ENCODE measurements at places on chromosomes 2 and 18.

DNA sequence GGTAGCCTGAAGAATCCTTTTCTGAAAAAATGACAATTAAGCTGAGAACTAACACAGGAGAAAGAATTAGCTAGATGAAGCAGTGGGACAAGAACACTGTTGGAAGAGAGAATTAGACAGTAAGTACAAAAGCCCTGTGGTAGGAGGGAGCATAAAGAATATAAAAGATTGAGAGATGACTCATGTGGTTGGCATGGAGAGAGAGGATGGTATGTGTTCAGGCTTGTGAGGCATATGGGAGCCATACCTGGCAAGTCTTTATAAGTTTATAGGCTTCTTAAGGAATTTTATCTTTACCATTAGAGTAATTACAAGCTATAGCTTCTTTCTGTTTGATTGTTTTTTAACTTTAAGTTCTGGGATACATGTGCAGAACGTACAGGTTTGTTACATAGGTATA, 325.0 kb downstream of the ARL6IP6 start:
- DNase-seq, result no peak

DNA sequence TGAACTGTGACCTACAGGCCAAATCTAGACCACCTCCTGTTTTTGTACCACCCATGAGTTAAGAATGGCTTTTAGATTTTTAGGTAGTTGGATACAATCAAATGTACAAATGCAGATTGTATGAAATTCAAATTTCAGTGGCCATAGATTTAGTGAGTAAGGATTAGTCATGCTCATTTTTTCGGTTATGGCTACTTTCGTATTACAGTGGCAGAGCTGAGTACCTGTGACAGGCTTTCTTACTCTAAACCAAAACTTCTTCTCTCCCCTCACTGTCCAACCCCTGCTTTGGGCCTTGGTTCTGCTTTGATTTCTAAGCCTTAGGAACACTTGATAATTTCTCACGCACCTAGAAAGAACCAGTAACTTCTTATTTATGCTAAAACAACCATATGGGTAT, 82.1 kb downstream of the CDC42EP3 start:
- no peak for DNase-seq

DNA sequence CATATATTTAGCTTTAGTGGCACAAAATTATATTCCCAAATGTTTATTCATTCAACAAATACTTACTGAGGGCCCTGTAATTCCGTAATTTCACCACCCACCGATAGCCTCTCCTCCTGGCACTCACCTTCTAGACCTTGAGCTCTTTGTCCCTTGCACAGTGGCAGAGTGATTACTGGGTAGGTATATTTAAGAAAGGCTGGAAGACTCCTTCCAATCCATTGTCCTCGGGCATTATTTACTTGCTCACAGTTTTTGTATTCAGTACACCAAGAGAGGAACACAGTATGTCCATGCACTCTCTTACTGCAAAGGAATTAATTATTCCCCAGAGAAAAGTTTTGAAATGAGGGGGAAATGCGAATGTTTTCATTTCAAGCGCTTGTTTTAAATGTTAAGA, 1.1 kb upstream of the CDCA7 start:
- no peak for DNase-seq

DNA sequence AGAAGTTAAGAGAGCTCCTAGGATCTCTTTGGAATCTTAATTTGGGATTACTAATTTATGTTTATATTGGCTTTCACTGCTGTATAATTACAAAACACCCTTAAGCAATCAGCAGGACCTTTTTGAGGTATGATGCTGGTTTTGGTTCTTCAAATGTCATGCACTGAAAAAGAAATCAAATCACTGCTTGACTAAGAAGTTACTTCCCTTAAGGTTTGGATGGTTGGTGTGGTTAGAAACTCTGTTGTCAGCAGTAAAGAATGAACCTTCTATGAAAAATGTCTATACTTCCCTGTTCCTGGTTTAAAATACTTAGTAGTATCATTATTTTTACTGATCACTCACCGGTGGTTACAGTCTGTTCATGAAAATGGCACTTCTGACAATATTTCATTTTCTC, 5.5 kb downstream of the COLEC12 start:
- DNase-seq, result no peak

GRCh38 chr2:65396348-65397026, 35.9 kb downstream of the SPRED2 start:
- no peak for DNase-seq

Data from vagina (tissue), 2 donors.